ENCODE measurements at places on chromosomes 2 and 18.
A peak's percentile ranks its signal among the peaks of the same experiment; 100 is the strongest.

GRCh38 chr2:51711766-51712165 is 679.8 kb upstream of the NRXN1 start:
- no peak for DNase-seq

GRCh38 chr18:57397440-57398132 is 37.6 kb upstream of the ONECUT2 start:
- no peak for DNase-seq

DNA sequence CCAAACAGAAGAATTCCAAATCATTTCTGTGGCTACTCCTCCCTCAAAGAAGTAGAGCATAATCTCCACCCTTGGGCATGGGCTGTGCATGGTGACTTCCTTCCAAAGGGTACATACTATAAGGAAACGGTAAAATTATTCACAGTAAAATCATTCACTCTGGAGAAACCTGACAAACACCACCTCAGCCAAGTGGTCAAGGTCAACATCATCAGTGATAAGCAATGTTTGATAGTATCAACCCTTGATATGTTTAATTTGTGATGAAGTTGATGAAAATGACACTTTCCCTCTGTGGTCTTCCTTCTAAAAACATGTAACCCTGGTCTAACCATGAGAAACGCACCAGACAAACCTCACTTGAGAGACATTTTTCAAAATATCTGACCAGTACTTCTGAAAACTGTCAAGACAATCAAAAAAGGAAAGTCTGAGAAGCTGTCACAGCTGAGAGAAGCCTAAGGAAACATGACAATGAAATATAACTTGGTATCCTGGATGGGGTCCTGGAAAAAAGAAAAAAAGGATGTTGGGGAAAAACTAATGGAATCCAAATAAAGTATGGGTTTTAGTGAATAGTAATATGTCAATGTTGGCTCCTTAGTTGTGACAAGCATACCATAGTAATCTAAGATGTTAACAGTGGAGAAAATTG is 9.4 kb upstream of the TXNDC2 start:
- DNase-seq, result no peak

DNA sequence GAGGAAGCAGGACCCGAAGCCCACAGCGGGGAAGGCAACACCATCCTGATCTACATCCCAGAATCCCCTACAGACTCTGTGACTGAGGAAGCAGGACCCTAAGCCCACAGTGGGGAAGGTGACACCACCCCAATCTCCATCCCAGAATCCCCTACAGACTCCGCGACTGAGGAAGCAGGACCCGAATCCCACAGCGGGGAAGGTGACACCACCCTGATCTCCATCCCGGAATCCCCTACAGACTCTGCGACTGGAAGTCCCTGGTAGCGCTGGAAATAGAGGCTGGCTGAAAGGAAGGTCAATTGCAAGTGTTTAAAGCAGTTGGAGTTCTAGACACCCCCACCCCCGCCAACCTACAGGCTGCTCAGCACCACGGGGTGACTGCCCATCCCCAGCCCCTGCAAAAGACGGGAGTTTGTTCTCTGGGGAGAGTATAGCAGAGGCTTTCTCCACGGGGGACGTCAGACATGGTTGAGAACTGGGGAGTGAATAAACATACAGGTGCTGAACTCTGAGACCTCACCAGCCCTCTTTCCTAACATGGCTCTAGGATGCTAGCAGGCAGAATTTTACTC is 21.0 kb downstream of the CIB4 start:
- DNase-seq, result no peak

DNA sequence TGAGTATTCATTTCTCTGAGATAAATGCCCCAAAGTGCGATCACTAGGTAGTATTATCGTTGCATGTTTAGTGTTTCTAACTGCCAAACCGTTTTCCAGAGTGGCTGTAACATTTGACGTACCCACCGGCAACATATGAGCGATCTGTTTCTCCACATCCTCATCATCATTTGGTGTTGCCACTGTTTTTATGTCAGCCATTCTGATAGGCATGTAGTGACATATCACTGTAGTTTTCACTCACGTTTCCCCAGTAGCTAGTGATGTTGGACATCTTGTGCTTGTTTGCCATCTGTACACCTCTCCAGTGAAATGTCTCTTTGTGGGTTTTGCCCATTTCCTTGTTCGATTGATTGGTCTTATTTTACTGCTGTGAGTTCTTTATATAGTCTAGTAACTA is 63.8 kb downstream of the ACAA2 start:
- no peak for DNase-seq

DNA sequence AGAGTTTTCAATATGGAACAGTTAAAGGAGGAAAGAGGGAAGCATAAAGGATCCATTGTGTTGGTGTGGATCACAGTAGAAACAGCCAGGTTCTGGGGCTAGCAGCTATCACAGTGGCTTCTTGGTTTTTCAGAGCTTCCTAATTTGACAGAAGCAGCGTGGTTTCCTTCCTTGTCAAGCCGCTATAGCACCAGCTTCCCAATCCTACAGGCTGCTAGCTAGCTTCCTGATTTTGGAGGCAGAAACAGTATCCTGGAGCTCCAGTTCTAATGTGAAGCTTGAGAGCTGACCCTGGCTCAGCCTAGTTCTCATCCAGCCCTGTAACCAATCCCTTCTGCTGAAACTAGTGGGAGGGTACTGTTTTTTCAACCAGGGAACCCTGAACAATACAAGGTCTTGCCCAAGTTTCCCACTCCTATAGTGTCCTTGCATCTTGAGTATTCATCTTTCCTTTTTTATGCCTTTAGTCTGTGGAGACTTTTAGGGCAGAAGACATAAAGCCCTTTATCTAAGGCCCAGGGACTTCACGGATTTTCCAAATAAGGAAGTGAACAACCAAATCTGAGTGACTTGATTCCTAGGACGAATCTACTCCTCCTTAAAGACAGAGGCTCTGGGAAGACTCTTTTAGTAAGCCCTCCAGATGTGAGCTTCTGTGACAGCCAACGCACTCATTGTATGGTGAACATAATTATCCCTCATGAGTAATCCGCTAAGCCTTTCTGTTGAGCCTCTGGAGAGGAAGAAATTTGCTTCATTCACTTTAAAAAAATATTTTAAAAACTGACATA is 33.8 kb downstream of the CCDC93 start:
- DNase-seq, result no peak

DNA sequence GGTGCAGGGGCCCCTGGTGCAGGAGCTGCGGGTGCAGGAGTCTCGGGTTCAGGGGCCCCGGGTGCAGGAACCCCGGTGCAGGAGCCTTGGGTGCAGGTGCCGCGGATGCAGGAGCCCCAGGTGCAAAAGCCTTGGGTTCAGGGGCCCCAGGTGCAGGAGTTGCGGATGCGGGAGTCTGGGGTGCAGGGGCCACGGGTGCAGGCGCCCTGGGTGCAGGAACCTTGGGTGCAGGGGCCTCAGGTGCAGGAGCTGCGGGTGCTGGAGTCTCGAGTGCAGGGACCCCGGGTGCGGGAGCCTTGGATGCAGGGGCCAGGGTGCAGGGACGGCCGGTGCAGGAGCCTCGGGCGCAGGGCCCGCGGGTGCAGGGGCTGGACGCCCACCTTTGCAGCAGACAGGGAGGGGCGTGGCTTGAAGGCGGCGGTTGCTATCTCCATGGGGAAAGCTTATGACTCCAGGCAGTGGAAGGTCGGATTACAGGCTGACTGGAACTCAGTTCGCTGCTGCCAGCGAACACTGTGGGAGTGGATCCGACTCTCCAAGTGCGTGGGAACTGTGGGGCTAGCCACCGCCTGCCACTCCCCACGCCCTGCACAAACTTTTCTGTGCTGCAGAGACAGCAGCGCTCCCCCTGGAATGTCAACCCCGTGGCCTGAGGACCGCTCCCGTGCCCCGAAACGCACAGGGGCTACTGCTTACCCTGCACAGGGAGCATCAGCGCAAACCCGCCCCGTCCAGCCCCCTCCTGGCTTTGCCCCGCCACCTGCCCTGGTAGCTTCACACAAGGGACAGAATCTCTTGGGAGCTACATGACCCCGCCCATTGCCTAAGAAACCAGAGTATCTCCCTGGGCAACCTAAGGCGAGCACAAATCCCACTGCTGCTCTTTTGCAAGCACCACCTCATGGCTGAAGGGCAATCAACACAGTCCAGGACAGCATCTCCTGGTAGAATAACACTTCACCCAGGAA is 40.3 kb downstream of the COPS9 start:
- no peak for DNase-seq

- DNase-seq, result no peak
These were observed 178.8 kb upstream of the ST6GAL2 start for GRCh38 chr2:107064750-107065149.

DNA sequence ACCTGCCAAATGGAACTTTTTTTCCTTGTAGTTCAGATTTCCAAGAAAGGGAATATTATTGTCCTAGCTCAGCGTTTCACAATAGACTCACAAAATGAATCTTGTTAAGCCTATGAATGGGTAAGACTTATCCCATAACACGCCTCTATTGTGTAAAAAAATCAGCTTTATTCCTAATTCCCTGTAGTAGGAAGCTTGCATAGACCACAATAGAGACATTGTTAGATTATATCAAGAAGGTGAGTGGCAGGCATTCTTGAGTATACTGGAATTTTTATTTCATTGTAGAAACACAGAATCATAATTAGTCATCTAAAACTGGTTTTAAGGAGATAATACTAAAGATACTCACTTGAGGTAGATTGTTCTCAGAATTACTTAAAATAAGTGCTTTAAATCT is 46.5 kb upstream of the SLC30A6 start:
- DNase-seq, result no peak

GRCh38 chr2:108403494-108403893 is 25.7 kb downstream of the SULT1C4 start:
- no peak for DNase-seq

- no peak for DNase-seq
These were observed 36.5 kb downstream of the POLR1A start for GRCh38 chr2:86069091-86069685.

DNA sequence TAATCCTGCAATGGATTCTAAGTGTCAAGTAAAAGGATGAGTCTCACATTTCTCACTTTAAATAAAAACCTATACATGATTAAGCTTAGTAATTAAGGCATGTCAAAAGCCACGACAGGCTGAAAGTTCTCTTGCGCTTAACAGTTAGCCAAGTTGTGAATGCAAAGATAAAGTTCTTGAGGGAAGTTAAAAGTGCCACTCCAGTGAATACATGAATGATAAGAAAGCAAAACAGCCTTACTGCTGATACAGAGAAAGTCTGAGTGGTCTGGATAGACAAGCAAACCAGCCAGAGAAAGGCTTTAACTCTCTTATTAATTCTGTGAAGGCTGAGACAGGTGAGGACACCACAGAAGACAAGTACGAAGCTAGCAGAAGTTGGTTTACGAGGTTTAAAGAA is 12.7 kb downstream of the THOC1 start:
- DNase-seq, result no peak

DNA sequence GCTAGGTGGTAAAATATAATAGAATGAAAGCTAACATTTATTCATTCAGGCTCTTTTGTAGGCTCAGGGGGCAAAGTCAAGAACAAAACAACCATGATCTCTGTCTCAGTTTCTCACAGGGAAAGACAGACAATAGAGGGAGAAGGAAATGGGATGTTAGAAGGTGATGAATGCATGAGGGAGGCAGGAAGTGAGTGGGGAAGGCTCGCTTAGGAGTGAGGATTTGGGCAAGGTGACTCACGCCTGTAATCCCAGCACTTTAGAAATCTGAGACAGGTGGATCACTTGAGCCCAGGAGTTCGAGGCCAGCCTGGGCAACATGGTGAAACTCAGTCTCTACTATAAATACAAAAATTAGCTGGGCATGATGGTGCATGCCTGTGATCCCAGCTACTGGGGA is 88.4 kb downstream of the CTIF start:
- DNase-seq, result no peak

- DNase-seq, result no peak
These were observed 2.2 kb downstream of the AQP4 start for GRCh38 chr18:26863122-26863879.

DNA sequence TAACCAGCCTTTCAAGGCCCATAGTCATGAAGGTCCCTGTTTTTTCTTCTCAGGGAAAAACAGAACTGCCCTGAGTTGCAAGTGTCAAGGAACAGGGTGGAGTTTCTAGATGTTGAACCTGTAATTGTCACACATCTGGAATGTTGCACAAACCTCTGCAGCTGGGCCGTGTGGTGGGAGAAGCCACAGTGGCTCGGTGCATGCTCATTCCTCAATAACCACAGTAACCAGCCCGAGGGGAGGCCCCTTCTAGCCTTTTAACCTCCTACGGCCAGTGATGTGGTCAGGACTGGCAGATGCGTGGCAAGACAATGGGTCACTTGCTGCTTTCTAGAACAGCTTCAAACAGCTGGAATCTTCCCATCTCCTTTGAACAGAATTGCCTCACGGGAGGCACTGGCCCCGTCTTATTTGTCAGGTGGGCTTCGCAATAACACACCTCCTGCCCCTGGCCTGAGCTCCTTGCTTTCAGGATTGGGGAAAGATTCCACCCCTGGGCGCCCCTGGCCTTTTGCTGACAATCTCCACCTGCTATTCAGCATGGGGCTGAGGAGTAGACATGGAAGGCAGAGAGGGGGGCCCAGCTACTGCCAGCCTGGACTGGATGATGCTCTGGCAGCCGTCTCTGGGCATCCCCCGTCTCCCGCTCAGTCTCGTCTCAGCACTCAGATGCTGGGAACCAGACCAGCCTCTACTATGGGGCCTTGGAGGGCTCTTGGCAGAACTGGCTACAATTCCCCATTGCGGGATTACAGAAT is 102.9 kb downstream of the KLHL29 start:
- DNase-seq, result no peak

- no peak for DNase-seq
These were observed 64.6 kb downstream of the ZC3H6 start for GRCh38 chr2:112339986-112340385.

GRCh38 chr2:6864923-6865345 is 773 bp downstream of the CMPK2 start:
- DNase-seq, result peak; percentile 14

DNA sequence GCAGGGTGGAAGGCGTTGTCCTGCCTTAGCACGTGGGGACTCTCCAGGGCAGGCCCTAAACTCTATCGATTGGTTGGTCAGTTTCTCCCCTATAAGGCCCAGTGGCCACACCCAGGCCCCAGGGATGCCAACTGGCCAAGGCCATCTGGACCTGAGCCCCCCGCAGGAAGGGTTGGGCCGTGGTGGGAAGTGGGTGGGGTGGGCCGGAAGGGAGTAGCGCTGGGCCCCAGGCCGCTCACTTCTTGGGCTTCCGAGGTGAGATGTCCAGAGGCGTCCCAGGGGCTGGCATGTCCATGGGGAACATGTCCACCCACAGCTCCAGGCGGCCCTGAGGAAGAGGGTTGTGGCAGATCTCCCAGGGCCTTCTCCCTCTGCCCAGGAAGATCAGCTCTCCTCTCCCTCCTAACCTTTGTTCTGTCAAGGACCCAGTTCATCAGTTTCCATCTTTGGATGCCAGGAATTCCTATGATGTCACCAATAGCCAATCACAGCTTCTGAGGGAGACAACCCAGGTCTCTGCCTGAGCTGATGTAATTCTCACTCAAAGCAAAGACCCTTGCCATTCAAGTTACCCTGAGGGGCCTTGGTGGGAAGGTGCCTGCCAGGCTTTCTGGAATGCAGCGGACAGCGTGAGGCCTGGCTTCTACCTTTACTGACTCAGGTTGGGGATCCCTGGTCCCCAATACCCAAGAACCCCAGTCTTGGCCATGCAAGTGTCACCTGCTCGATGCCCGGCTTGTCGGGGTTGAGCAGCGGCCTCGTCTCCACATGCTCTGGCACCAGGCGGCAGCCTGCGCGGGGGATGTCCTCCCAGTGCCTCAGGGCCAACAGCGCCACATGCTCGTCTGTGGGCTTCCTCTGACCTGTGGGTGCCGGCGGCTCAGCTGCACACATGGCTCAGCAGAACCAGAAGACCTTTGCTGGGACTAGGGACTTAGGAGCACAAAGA is 14.4 kb downstream of the OTOF start:
- DNase-seq, result no peak
